Glutamatergic neuron (in vitro differentiated cells): ENCODE measurements at places on chromosomes 3 and 15.

DNA sequence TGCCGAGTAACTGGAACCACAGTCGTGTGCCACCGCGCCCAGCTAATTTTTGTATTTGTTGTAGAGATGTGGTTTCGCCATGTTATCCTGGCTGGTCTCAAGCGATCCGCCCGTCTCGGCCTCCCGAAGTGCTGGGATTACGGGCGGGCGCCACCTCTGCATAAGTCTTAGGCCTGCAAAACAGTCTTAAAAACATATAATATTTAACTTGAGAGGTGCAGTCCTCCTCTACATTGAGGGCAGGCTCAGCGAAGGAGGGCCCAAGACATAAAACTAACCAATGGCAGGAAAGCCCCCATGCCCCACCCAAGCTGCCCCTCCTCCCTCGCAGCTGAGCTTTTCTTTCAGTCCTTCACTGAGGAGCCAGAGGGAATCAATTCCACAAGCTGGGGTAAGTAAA lies at the start of gene SLC28A2:
Gene SLC28A2 (plus strand): TSS at position 347 of the 400 bp plus-strand sequence. CDS start 982 bp downstream, outside the sequence.
- no peak for DNase-seq

DNA sequence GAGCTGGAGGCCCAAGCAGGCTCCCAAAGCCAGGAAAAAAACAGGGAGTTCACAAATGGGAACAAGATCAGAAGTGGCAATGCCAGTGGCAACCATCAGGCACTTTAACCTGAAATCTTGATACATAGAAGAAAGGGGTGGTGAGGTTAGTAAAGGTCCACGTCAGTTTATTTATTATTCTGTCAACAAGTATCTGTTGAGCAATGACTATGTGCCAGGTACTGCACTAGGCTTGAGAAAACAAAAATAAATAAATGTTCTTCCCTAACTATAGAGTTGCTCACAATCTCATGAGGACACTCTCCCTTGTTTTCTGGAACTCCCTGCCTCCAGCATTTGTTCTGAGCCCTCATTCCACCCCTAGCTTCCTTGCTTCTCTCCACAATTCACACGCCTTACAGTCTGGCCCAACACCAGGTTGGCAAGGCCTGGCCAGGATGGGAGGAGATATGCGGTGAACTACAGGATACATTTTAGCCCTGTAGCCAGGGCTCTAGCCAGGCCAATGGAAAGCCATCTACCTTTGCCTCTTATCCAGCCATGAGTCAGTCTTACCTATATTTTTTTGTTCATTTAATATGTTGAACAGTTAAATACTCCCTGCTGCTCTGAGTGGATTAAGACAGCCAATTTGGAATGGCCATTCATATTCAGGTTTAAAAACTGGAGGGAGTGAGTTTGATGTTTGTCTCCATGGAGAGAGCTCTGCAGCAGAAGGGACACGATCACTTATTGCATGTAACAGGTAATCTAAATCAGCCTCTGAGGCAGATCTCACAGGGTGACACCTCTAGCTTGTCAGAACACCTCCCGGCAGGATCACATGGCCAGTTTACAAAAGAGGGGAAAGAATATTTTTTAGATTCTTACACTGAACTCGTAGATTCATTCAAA lies 161.9 kb upstream of the ATP11B start:
- no peak for DNase-seq

- DNase-seq, result no peak
These were observed 14.3 kb downstream of the CA12 start for GRCh38 chr15:63367390-63367789.

DNA sequence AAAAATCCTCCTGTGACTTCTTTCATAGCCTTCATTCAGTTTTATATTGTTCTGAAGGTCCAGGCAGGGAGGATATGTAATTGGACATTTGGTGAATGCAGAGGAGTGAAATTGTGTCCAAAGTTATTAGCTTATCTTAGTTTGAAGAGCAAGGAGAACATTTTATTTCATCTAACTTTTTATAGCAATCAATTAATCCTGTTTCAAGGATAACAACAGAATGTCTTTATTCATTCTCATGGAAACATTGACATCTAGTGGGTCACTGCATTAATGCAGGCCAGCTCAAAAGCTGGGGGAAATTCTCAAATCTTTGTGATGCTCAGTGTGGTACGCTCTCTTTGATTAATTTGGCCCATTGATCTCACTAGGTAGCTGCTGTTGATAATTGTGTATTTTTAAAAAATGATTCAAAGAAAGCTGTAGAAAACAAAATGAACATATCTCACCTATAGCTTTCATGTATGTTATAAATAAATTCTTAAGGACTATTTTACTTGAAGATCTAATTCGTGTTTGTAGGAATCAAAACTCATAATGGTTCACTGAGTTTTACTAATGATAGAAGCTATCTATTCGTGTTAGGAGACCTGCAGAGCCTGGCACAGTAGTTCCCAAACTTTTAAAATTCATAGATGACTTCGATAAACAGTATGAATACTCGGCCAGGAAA lies 150.8 kb upstream of the KCNMB2 start:
- peak; percentile 29 for DNase-seq

- DNase-seq, result no peak
These were observed 17.9 kb downstream of the NR2F2 start for GRCh38 chr15:96348112-96349027.

- no peak for DNase-seq
These were observed 83.4 kb downstream of the SLCO3A1 start for GRCh38 chr15:91936927-91937326.

DNA sequence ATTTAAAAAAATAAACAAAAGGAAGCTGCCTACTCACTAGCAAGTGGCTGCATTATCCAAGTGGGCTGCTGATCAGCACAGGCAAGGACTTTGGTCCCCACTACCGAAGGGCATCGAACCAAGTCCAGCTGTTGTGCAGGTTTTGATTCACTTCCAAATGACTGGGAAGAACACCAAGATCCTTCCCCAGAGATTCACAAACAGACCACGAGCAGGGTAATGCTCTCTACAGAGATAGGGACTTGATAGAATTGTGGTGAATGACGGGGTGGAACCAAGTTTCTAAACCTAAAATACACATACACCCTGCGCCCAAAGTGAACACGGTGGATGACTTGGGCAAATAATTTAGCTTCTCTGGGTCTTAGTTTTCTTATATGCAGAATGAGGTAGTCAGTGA lies 203.7 kb upstream of the ICE2 start:
- DNase-seq, result no peak

DNA sequence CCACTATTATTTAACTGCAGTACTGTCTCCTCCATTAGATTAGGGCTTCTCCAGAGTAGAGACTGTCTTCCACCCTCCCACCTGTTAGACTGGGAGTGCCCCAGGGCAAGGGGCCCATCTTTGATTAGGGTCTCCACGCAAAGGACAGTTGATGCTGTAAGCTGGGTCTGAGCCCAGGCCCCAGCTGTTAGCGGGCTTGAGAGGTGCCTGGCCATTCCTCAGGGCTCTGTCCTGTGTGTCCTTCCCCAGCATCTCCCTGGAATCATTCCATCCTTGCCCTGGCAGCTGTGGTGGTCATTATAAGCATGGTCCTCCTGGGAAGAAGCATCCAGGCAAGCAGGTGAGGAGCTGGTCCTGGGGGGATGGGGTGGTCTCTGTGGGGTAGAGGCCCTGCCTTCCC lies 6.1 kb downstream of the SLC51B start:
- no peak for DNase-seq

DNA sequence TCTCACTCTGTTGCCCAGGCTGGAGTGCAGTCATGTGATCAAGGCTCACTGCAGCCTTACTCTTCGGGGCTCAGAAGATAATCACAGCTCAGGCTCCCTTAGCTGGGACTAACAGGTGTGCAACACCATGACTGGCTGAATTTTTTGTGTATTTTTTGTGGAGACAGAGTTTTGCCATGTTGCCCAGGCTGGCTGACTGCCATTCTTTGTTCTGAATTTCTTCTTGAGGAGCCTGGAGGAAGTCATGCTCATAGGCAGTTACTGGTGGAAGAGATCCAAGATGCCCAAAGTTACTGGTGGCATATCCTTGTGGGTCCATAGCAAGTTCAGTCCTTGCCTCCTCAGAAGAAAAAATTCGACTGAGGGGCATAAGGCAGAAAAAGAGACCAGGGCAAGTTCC lies 16.6 kb upstream of the UBP1 start:
- no peak for DNase-seq

DNA sequence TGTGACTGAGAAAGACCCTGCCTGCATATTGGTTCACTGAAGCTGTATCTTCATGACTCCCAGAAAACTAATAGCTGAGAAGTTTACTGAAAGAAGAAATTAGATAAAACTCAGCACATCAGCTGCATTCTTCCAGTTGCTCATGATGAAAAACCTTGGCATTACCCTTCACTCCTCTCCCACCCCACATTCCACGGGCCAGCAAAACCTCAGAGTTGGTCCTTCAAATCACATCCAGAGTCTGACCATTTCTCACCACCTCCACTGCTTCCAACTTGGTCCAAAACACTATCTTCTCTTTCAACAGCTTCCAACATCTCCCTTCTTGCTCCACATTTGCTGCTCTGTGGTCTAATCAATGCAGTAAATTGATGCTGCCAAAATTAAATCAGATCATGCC lies 97.1 kb downstream of the CD47 start:
- DNase-seq, result no peak

GRCh38 chr3:128133273-128133883 lies 9.8 kb upstream of the RUVBL1 start:
- peak; percentile 32 for DNase-seq

GRCh38 chr3:28972921-28973320 lies 307.9 kb upstream of the RBMS3 start:
- no peak for DNase-seq

DNA sequence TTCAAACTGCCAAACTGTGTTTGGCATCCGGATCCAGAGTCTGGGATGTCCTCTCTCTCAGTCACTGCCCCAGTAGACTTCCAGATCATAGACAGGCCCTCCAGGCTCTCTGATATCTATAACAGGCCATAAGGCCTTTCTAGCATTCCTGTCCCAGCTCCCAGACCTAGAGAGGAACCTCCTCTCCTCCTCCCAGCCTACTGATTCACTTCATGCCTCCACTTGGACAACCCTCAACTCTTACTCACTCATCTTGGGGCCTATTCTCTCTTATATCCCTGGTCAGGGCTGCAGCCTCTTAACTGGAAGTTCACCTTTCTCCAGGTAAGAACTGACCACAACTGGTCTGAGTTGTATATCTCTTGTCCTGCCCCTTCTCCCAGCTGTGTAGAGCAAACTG lies 253.7 kb upstream of the TRIM42 start:
- DNase-seq, result no peak

- no peak for DNase-seq
These were observed 195.4 kb downstream of the SUCLG2 start for GRCh38 chr3:67458896-67459530.

GRCh38 chr15:92883163-92883875 lies 16.8 kb upstream of the CHD2 start:
- peak; percentile 34 for DNase-seq

GRCh38 chr15:100032358-100033085 lies 299.3 kb upstream of the LYSMD4 start:
- no peak for DNase-seq

- no peak for DNase-seq
These were observed 26.6 kb upstream of the STIMATE start for GRCh38 chr3:52923963-52924362.

- DNase-seq, result no peak
These were observed 48.9 kb downstream of the GRK7 start for GRCh38 chr3:141812084-141812483.

DNA sequence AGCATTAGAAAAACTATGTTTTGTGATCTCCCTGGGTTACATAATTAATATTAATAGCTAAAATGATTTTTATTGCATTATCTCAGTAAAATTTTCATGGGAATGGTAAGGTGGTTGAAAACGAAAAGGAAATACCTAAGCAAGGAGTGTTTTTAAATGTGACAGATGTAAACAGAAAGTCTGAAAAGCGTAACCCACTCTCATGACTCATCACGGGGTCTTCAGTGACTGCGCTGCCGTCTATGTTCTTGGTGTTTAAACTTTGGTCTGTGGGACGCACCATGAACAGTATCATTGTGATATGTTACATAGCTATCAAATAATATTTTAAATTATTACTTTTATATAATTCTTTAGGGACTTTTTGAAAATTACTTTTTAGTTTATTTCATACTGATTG lies 19.8 kb downstream of the LRCH3 start:
- no peak for DNase-seq

DNA sequence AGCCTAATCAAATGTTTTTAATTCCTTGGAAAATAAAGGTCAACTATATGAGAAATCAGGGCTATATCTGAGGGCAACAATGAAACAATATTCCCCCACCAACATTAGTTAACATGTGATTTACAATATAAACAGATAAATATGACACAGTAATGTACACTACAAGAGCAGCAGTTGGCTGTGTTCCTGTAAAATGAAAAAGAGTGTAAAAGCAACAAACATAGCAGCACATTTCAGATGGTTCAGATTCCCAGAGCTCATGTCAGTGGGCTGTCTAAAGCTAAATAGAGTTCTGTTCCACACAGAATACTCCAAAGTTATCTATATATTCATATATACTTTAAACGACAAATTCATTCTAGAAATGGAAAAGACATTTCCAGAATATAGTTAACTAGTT lies 42.6 kb downstream of the ANKRD28 start:
- no peak for DNase-seq

DNA sequence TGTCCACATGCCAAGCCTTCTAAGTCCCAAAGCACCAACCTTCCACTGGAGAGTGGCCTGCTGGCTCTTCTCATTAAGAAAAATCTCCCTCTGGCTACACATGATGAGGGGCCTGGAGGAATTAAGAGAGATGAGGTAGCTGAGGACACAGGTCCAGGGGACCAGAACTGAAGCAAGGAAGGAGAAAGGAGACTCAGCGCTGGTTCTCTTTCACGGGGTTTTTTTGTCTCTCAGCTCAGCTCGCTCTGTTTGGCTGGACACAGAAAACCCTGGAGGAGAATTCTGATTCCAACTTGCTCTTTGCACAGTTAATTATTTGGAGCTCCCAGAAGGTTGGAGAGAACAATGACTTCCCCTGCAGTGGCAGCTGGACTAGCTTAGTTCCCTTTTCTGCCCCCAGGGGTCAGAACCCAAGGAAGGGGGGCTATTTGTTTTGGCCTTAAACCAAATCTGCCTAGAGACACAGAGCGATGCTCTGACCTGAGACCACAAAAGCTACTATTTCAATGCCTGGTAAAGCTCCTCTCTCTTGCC lies 507.6 kb downstream of the FHIT start:
- peak; percentile 44 for DNase-seq

GRCh38 chr3:128152419-128153155 lies 694 bp upstream of the EEFSEC start:
- DNase-seq, result no peak
